ENCODE measurements at places on chromosomes 5 and 9.
A peak's percentile ranks its signal among the peaks of the same experiment; 100 is the strongest.

- no peak for DNase-seq
Observed at GRCh38 chr5:172364773-172365172, 81.2 kb upstream of the UBTD2 start.

DNA sequence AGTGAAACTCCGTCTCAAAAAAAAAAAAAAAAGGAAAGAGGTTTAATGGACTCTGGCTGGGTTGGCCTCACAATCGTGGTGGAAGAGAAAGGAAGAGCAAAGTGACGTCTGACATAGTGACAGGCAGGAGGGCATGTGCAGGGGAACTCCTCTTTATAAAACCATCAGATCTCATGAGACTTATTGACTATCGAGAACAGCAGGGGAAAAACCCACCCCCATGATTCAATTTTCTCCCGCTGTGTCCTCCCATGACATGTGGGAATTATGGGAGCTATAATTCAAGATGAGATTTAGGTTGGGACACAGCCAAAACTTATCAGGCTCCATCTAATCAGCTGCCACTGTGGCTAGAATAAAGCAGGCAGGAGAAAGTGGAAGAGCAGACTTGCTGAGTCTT is 610.4 kb upstream of the NUDT12 start:
- no peak for DNase-seq

DNA sequence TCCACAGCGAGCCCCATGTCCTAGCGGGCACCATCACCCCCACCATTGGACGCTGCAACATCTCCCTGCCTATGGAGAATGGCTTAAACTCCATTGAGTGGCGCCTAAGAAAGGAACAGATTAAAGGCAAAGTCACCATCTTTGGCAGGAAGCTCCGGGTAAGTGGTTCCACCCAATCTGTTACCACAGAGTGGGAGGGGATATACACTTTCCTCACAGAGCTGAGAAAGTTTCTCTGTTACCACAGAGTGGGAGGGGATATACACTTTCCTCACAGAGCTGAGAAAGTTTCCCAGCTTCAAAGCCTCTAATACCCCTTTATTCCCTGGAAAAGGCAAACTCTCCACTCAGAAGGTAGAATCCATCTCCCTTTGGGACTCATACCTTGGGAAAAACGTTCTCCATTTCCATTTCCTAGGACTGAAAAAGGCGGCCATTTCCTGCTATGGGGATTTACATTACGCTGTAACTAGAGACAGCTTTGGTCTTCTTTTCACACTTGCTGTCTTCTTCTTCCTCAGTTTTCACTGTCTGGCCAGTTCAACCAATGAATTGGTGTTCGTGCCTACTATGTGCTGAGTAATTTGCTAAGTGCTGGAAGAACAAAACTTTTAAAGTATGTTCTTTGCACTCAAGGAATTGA is 63.4 kb upstream of the WWC1 start:
- peak; percentile 13 for DNase-seq

DNA sequence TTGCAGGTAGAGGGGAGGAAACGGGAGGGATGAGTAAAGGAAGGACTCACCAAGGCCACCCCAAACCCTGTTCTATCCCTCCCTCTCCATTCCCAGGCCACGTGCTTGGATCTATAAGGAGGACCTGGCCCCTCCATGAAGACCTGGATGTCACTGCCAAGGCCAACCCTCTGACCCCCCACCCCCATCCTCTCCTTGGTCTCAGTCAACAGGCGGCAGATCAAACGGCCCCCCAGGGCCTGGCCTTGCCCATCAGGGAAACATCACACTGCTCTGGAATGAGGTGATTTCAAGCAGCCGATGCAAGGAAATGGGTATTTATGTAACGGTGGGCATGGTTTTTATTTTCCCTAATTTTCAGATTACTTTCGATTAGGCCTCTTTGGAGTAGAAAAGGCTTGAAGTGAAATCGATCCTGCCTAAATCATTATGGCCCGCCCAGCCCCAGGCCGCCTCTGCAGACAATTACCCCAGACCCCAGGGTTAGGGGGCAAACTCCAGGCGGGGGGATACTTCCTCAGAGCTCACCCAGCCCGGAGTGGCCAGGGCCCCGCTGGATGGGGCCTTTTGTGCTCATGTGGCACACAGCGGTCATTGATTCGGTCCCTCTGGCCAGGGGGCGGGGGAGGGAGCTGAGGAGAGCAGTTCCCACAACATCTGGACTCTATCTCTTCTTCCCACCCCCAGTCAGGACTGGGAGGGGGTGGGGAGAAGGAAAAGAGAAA is 125.3 kb downstream of the PHF2 start:
- DNase-seq = no peak

- no peak for DNase-seq
Observed at GRCh38 chr9:87593359-87593980, 95.8 kb downstream of the DAPK1 start.

GRCh38 chr5:71576241-71576640 is 10.9 kb upstream of the MCCC2 start:
- DNase-seq = no peak

GRCh38 chr5:54249210-54250028 is 61.0 kb downstream of the ARL15 start:
- DNase-seq = peak; percentile 22

- DNase-seq = no peak
Observed at GRCh38 chr5:1726469-1726865, 73.2 kb downstream of the MRPL36 start.

- peak; percentile 19 for DNase-seq
Observed at GRCh38 chr5:56852228-56853000, 37.1 kb downstream of the MAP3K1 start.

DNA sequence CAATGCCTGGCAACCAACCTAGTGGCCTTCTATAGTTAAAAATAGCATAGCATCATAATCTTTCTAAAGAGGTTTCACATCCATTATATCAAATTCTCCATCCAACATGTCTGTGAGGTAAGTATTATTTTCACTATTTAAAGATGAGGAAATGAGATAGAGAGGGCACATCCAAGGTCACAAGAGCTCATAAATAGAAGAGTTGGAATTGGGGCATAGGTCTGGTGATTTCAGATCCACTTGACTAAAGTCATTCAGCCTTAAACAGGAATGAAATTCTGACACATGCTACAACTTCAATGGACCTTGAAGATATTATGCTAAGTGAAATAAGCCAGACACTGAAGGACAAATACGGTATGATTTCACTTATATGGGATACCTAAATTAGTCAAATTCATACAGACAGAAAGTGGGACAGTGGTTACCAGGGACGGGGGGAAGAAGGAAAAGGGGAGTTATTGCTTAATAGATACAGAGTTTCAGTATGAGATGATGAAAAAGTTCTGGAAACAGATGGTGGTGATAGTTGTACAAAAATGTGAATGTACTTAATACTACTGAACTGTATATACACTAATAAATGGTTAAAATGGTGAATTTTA is 259.6 kb upstream of the NR4A3 start:
- no peak for DNase-seq

DNA sequence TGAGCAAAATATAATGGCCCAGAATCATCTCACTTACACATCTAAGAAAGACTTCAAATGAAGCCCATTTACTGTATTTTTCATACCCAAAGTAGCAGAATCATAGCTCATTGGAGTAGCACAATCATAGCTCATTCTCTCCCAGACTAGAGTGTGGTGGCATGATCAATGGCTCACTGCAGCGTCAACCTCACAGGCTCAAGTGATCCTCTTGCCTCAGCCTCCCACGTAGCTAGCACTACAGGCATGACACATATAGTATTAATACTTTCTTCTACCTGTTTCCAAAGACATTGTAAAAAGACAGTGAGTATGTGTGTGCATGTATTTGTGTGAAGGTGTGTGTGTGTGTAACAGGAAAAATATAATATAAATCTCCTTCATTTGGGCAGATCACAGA is 1247.9 kb upstream of the ACO1 start:
- no peak for DNase-seq

- peak; percentile 37 for DNase-seq
Observed at GRCh38 chr9:95505717-95506427, 10.9 kb downstream of the PTCH1 start.

DNA sequence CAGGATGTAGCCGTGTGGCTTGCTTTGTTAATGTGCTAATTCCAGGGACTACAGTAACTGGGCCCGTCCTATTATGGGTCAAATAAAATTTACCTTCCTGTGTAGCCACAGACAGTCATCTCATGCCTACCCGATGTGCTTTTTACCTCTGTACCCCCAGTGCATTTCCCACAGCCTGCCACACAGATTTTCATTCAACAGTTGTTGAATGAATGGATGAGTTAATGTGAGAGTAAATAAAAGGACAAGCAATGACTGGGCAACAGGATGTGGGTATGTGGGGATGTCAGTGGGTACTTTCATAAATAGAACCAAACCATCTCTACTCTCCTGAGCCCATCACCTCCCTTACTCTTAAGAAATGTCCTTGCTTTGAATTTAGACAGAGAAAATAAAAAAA is 441.2 kb upstream of the ZNF462 start:
- no peak for DNase-seq

DNA sequence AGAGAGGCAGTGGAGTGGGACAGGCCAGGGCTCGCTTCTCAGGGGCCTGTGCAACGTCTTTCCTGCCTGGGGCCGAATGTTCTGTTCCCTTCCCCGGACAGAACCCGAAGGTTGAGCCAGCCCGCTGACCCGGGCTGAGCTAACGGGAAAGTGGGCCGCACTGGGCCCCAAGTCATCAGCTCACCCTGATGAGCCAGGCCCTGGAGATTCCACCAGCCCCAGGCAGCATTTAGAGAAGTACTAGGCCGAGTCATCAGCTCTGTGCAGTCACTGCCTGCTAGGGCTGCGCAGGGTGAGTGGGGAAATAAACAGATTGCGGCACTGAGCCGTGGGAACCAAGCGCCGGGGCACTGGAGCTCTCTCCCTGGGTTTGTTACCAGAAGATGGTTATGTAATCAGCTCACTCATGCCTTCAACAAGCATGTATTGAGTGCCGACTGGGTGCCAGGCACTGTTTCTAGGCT is 29.1 kb upstream of the DUSP1 start:
- DNase-seq = peak; percentile 40
